Mucosa of gallbladder (tissue), 1 donor: ENCODE measurements at places on chromosomes 7 and 10. TPM values are rescaled to one million over a fixed set of nuclear protein-coding genes. Genes with fewer than 3 reads are reported as not detected.

GRCh38 chr10:133422807-133423771, 1.3 kb downstream of the SPRN start:
- DNase-seq: no peak

GRCh38 chr10:45375716-45376231, 1.8 kb downstream of the ALOX5 start:
- no peak for DNase-seq

GRCh38 chr7:70700055-70700940, 431.6 kb upstream of the GALNT17 start:
- DNase-seq: no peak

DNA sequence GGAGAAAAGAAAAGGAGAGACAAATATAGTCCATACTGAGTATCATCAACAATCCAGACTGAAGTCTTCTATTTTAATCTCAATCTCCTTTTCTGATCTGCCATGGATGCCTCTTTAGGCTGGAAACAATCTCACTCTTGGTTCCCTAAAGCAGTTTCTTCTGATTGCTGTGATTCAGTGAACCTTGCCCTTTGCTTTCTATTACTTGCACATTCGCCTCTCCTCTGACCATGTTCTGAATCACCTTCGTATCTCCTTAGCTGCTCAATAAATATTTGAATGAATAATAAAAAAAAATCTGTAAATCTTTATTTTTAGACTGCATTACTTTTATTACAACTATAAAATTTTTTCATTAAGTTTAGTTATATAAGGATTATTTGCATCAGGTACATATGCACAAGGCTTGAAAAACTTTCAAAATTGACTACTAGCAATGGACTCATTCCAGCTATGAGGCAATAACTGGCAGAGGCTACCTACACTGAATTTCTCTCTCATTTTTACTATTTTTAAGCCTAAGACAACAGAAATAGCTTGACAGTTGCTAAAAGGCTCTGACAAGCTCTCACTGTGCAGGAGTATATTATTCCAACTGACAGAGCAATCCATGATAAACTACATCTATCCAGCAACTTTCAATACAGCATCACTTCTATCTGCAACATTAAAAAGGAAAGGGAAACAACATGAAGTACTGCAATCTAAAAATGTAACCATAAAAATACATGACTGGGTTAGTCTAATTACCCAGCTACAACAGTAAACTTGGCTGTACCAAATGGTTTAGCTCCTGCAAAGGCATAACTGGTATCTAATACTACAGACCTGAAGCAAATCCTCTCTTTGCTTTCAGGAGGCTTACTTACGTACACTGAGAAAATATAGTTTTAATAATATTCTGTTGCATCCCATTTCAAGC, 25.6 kb downstream of the TM9SF3 start:
- DNase-seq: no peak

Gene FBXO24
- total RNA-seq: 1.6 TPM

Gene HTR7
- total RNA-seq: 1.2 TPM

Gene LRRC61
- total RNA-seq: 11.7 TPM

Gene PPP1R17
- not detected for total RNA-seq

Gene HOXA4
- 2.3 TPM for total RNA-seq

Gene ATRNL1
- total RNA-seq: 2.7 TPM
